Naive thymus-derived CD8-positive, alpha-beta T cell (primary cell): ENCODE measurements at places on chromosomes 1 and 21. TPM values are rescaled to one million over a fixed set of nuclear protein-coding genes. Genes with fewer than 3 reads are reported as not detected.

DNA sequence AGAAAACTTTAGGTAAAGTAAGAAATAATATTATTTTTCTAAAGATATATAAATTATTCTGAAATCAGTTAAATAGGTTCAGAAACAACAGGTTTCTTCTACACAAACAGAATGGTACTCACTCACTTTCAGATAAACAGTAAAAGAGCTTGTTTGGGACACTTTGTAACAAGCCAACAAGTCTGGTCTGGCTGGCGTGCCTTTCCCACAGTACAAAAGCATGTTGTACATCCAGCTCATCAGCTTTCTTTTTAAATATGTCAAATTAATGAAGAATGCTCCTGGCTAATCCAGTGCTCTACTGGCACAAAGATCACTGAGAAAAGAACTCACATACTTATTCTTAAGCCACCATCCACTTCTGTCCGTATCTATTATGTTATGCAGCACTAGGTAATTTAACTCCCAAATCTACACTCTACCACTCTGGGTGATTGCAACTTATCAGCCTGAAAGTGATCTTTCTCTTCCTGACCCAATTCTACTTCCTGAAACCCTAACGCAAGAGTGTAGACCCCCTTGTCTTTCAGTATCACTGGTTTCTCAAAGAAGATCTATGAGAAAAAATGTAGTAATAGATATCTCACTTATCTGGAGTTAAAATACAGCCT lies 32.6 kb downstream of the TRIT1 start:
- DNase-seq = no peak
- H3K4me3 ChIP-seq = no peak overlapping the region
- H3K4me1 ChIP-seq = peaks cover 18% of the 10 kb centered on the region
- H3K27me3 ChIP-seq = no peaks in the 10 kb centered on the region

C1orf226 gene
- total RNA-seq = 0.22 TPM

GRCh38 chr1:22753481-22753971 lies 42.9 kb downstream of the EPHB2 start:
- peaks cover 16% of the 10 kb centered on the region for H3K27me3 ChIP-seq
- no peak for DNase-seq
- H3K4me1 ChIP-seq = no peaks in the 10 kb centered on the region
- H3K27ac ChIP-seq = no peak overlapping the region

GRCh38 chr1:100616121-100616621 lies 78.2 kb downstream of the GPR88 start:
- no peak overlapping the region for H3K4me3 ChIP-seq
- DNase-seq = no peak
- H3K4me1 ChIP-seq = peaks cover 14% of the 10 kb centered on the region
- no peak overlapping the region for H3K27ac ChIP-seq

LENEP gene
- total RNA-seq = 0.77 TPM
